Activated CD4-positive, alpha-beta T cell treated with anti-CD3 and anti-CD28 coated beads, Interleukin-2, amount 10 ng/mL, durations not matched to agents 7 days and 5 days (primary cell): ENCODE measurements at places on chromosomes 1 and 21. TPM values are rescaled to one million over a fixed set of nuclear protein-coding genes. Genes with fewer than 3 reads are reported as not detected.

- peaks cover 2% of the 10 kb centered on the region for H3K4me1 ChIP-seq
- H3K4me3 ChIP-seq: no peak overlapping the region
- no peak for DNase-seq
- H3K36me3 ChIP-seq: peaks cover 10% of the 10 kb centered on the region
- H3K27me3 ChIP-seq: no peaks in the 10 kb centered on the region
Measured at GRCh38 chr21:42567861-42568260, 54.2 kb downstream of the SLC37A1 start.

GRCh38 chr1:221182791-221183533 lies 303.7 kb downstream of the HLX start:
- H3K4me1 ChIP-seq: no peaks in the 10 kb centered on the region
- peaks cover 3% of the 10 kb centered on the region for H3K27me3 ChIP-seq
- no peak overlapping the region for H3K27ac ChIP-seq
- H3K36me3 ChIP-seq: no peaks in the 10 kb centered on the region
- DNase-seq: no peak
- H3K4me3 ChIP-seq: no peak overlapping the region

DNA sequence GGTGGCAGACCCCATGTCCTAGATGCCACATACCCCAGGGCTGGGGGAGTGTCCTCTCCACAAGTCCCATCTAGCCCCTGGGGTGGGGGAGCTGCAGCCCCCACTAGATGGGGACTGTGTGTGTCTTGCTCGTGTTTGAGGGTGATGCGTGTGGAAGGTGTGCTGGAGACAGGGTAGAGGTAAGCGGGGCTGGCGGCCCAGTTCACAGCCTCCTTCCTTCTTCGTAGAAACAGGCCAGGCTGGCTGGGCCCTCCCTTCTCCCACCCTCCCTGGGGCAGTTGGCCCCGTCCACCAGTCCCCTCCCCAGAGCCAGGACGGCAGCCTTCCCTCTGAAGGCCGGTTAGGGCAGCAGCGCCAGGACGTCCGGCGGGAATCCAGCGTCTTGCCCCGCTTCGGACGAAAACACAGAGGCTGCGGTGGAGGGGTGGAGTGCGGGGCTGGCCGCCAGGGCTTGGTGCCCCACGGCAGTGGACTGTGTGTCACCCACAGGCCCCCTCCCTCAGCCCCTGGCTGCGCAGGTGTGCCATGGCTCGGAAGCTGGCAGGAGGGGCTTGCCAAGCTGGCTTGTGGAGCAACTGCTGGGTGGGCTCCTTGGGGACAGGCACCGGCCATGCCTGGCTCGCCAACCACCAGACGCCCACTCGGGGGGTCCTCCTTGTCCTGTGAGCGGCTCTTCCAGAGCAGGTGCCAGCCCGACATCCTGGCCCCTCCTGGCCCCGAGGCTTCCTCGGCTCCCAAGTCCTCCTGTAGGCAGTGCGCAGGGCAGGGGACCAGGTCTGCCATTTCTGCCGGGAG lies 3.6 kb downstream of the PRDM16 start:
- no peak for DNase-seq
- peaks cover 32% of the 10 kb centered on the region for H3K27me3 ChIP-seq

DNA sequence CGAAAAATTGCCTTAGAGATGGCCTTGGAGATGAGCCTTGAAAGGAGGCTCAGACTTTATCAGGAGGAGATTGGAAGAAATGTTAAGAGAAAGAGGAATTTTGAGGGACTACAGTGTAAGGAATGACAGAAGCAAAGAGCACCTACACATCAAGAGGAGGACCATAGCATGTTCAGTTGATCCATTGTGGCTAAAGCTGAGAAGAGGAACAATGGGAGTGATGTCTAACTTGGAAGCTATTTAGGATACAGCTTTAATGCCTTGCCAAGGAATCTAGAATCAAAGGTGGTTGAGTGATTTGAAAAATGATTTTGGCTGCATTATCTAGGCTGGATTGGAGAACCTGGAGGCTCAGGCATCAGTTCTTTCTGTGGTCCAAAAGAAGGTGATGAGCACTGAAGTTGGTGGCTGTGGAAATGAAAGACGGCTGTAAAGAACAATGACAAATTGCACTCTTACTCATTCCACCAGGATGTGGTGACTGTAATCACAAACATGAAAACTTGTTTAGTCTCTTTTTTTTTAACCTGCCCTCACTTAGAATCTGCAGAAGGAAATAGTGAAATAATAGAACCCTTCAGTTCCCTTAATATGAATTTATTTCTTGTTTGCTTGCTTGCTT lies 11.3 kb downstream of the FAM20B start:
- H3K4me1 ChIP-seq: peaks cover 63% of the 10 kb centered on the region
- H3K27ac ChIP-seq: peak overlapping the region; percentile 79
- peak; percentile 59 for DNase-seq
- no peaks in the 10 kb centered on the region for H3K27me3 ChIP-seq
- peaks cover 4% of the 10 kb centered on the region for H3K36me3 ChIP-seq

PRKACB gene
- 108 TPM for total RNA-seq

BSND gene
- total RNA-seq: 0.05 TPM

C1orf141 gene
- total RNA-seq: not detected

DNA sequence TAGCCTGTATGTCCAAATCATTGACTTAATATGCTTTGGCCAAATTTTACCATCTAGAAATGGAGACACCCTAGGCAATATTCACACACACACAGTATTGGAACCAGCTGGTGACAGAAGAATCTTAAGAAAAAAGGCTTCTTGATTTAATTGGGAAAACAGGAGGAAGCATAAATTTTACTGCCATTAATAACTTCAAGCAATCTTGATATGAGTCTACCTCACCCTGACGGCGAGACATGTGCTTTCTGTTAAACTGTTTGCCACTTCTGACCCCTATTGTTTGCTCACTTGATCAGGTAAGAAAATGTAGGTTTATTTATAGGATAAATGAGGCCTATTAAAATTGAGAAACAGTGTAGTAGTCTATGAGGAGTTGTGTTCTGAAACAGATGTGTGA lies 73.2 kb downstream of the KIFAP3 start:
- no peaks in the 10 kb centered on the region for H3K4me1 ChIP-seq
- peaks cover 2% of the 10 kb centered on the region for H3K36me3 ChIP-seq
- no peak for DNase-seq
- H3K27ac ChIP-seq: no peak overlapping the region

DNA sequence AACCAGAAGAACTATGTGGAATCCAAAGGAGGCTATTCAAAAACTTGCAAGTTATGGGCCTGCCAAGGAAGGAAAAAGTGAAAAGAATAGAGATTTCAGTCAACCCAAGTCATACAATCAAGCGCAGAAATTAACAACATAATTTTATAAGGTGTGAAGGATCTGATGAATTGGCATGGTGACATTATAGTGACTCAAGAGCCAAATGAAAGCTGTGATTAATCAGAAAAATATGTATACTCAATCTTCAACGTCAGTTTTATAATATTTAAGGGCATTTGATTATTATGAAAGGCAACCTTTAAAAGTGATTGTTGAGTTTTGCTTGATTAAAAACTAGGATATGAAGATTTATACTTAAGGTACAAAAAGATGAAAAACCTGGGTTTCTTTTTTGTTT lies 37.8 kb upstream of the THEM4 start:
- peaks cover 5% of the 10 kb centered on the region for H3K27me3 ChIP-seq
- no peak for DNase-seq
- peak overlapping the region; percentile 91 for H3K27ac ChIP-seq
- H3K4me3 ChIP-seq: no peak overlapping the region

DNA sequence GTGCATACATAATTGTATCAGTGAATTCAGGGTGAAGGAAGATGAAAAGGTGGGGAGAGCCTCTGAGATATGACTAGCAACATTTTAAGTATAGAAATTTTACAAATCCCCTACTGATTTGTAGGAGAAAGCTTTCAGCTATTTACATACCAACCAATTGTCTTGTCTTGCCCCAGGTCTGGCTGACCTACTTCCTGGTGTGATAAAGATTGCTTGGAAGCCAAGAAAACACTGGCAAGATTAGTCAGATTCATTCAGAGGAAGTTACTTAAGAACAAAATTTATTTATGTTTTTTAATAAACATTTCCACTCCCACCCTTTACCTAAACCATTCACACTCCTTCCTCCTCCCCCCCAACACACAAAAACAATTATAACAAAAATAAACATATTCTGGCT lies 17.5 kb downstream of the PTGS2 start:
- H3K4me1 ChIP-seq: no peaks in the 10 kb centered on the region
- no peak overlapping the region for H3K4me3 ChIP-seq
- no peaks in the 10 kb centered on the region for H3K36me3 ChIP-seq

GRCh38 chr1:56824938-56825337 lies 5.7 kb upstream of the FYB2 start:
- no peak overlapping the region for H3K27ac ChIP-seq
- H3K27me3 ChIP-seq: peaks cover 3% of the 10 kb centered on the region
- no peak overlapping the region for H3K4me3 ChIP-seq
- no peaks in the 10 kb centered on the region for H3K4me1 ChIP-seq

DNA sequence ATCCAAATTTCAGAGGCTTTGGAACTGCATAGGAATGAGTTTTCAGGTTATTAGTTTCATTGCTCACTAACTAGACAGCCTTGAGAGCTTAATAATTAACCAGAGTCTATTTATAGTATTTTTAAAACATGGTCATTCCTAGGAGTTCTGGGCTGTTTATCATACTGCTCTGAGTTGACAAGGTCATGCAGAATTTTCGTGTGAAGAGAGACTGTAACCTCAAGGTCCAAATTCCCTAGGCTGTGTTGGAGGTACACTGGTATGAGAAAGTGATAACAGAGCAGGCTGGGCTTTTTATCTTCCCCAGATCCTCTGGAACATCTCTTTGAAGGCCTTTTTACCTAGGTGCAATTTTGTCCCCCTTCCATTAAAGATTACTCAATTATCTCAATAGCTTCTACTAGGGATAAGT lies 736.3 kb downstream of the LTN1 start:
- no peaks in the 10 kb centered on the region for H3K4me1 ChIP-seq
- no peaks in the 10 kb centered on the region for H3K36me3 ChIP-seq
- no peaks in the 10 kb centered on the region for H3K27me3 ChIP-seq

EDARADD gene
- total RNA-seq: 1.6 TPM

GRCh38 chr1:50562106-50562505 lies 138.9 kb upstream of the DMRTA2 start:
- no peak overlapping the region for H3K4me3 ChIP-seq
- no peak overlapping the region for H3K27ac ChIP-seq
- no peak for DNase-seq
- no peaks in the 10 kb centered on the region for H3K4me1 ChIP-seq
- no peaks in the 10 kb centered on the region for H3K27me3 ChIP-seq

GRCh38 chr1:234731569-234732085 lies 121.6 kb upstream of the IRF2BP2 start:
- H3K36me3 ChIP-seq: peaks cover 2% of the 10 kb centered on the region
- peak; percentile 23 for DNase-seq
- peak overlapping the region; percentile 91 for H3K27ac ChIP-seq
- H3K4me1 ChIP-seq: peaks cover 66% of the 10 kb centered on the region
- H3K27me3 ChIP-seq: no peaks in the 10 kb centered on the region

- H3K27ac ChIP-seq: no peak overlapping the region
- H3K27me3 ChIP-seq: peaks cover 3% of the 10 kb centered on the region
- no peak for DNase-seq
- H3K36me3 ChIP-seq: no peaks in the 10 kb centered on the region
- no peak overlapping the region for H3K4me3 ChIP-seq
Measured at GRCh38 chr1:18511874-18512150, 31.1 kb downstream of the KLHDC7A start.

DNA sequence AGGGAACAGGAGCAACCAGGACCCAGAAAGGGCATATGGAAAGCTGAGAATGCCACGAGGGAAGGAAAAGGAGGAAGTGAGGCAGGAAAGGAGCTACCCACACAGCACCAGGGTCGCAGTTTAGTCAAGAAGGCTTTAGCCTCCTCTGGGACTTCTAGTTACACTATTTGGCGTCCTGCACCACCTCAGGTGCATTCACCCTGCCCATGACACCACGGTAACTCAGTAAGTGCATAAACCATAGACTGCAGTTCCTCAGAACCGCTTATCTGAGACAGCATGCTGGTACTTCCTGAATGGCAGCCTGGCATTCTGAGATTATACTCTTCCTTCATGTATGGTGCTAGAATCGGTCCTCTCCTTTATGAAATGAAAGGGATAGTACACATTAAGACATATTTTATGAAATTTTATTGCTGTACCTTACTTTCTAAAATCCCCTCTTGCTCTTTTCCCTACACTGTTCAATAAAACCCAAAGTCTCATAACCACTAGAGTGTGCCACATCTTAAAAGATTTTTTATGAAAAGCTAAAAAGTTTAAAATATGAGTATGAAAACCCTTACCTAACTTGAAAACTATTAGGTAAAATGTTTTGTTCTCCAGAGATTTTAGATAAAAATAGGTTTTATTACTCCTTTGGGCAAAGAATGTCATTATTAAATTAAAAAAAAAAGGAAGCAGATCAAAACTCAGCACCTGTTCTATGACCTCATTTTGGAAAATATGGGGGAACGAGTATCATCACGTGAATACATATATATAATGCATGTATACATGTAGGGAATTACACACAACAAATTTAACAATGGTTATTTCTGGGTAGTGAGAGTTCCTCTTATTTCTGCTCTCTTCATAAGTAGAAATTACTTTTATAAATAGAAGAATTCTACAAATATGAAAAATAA lies 67.3 kb downstream of the VAV3 start:
- no peak overlapping the region for H3K4me3 ChIP-seq
- DNase-seq: no peak
- H3K36me3 ChIP-seq: peaks cover under 1% of the 10 kb centered on the region
- H3K4me1 ChIP-seq: peaks cover 26% of the 10 kb centered on the region
- no peaks in the 10 kb centered on the region for H3K27me3 ChIP-seq

LAMB3 gene
- total RNA-seq: 1.3 TPM

GRCh38 chr1:24385160-24385940 lies 28.2 kb downstream of the STPG1 start:
- no peak overlapping the region for H3K4me3 ChIP-seq
- H3K27me3 ChIP-seq: no peaks in the 10 kb centered on the region
- DNase-seq: peak; percentile 40
- H3K36me3 ChIP-seq: peaks cover 12% of the 10 kb centered on the region

- H3K4me3 ChIP-seq: no peak overlapping the region
- no peak overlapping the region for H3K27ac ChIP-seq
- no peaks in the 10 kb centered on the region for H3K27me3 ChIP-seq
- no peak for DNase-seq
- peaks cover 35% of the 10 kb centered on the region for H3K4me1 ChIP-seq
Measured at GRCh38 chr1:239814306-239814881, 277.3 kb upstream of the FMN2 start.

DNA sequence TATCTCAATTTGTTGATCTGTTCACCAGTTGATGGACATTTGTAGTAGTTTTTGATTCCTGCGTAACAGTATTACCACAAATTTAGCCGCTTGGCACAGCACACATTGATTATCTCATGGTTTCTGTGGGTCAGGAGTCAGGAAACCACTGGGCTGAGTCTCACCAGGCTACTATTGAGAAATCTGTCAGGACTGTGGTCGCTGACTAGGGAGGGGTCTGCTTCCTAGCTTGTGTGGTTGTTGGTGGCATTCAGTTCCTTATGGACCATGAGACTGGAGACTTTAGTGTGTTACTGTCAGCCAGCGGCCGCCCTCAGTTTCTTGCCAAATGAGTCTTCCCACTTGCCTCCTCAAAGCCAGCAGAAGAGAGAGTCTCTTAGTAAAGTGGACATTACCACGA lies 9.8 kb downstream of the PEX14 start:
- no peak for DNase-seq
- peaks cover 5% of the 10 kb centered on the region for H3K4me1 ChIP-seq
- H3K4me3 ChIP-seq: no peak overlapping the region
- H3K27ac ChIP-seq: no peak overlapping the region
